Glomerular endothelial cell (primary cell): ENCODE measurements at places on chromosomes 5 and 9.

DNA sequence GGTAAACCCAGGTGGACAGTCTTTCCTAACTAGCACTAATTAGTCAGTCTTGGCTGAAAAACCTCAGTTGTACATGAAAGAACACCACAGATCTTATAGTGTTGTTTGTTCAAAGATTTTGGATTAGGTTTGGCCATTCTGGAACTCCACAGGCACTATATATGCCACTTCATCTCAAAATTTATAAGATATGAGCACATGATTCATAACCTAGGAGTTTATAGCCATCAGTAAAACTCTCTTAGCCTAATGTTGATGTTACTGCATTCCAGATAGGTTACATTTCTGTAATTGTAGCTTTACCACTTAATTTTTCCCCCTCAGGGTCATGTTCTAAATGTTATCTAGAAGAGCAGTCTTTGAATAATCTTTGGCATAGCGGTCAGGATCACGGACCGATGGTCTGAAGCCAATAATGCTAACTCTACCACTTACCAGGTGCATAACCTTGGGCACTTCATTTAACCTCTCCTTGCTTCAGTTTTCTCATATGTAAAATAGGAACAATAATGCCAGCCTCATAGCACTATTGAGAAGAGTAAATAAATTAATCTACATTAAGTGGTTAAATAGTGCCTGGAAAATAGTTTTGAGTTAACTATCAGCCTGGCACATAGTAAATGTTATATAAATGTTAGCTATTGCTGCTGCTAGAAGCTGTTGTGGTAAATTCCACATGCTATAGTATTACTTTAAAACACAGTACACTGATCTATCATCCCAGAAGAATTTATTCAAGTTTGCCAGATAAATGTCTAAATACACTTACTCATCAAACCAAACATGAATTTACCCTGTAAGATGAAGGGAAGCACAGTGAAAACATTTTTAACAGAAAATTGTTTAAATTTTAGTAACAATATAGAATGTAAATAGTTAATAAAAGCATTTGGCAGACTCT is 743.9 kb downstream of the NR2F1-AS1 start:
- no peak for DNase-seq

- DNase-seq, result no peak
Observed at GRCh38 chr5:33557605-33558004, 116.8 kb downstream of the TARS1 start.

GRCh38 chr5:39100851-39101396 is 26.7 kb upstream of the RICTOR start:
- peak; percentile 66 for DNase-seq

GRCh38 chr5:115798252-115798651 is 18.2 kb downstream of the CDO1 start:
- DNase-seq, result no peak

DNA sequence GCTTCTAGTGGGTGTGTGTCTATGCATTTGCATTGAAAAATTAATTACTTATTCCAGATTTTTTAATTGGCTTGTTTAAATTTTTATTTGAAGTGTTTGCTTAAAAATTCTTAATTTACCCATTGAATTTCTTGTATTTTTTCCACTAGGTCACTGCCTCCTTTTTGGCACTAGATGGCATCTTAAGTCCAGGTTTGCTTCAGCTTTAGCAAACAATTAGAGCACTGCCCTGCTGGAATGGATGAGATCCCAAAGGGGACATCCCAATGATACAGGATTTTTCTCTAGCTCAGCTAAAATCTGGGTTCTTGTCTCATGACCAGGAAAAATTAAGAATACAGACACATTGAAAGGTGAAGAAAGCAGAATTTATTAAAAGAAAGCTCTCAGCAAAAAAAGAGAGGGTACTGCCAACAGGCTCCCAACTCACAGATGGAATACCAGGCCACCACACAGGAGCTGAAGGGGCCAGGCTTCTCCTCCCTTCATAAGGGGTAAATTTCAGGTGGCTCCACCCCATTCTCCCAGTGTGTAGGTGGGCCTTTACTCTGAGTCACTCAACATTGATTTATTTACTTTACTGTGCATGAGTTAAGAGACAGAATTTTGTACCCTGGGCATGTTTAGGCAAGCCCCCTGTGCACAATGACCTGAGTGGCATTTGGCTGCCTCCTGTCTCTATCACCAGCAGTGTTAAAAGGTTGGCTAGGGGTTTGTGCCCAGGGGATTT is 532.4 kb downstream of the ANXA1 start:
- no peak for DNase-seq

DNA sequence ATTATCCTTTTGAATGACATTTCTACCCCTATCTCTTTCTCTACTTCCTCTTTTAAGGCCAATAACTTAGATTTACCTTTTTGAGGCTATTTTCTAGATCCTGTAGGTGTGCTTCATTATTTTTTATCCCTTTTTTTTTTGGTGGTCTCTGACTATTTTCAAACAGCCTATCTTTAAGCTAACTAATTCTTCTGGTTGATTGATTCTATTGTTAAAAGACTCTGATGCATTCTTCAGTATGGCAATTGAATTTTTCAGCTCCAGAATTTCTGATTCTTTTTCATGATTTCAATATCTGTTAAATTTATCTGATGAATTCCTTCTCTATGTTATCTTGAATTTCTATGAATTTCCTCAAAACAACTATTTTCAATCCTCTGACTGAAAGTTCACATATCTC is 7.4 kb upstream of the SLC36A3 start:
- DNase-seq, result no peak
